Cerebellar nuclear complex (tissue), 1 donor: ENCODE measurements at places on chromosomes 6 and 20.
A peak's percentile ranks its signal among the peaks of the same experiment; 100 is the strongest.

DNA sequence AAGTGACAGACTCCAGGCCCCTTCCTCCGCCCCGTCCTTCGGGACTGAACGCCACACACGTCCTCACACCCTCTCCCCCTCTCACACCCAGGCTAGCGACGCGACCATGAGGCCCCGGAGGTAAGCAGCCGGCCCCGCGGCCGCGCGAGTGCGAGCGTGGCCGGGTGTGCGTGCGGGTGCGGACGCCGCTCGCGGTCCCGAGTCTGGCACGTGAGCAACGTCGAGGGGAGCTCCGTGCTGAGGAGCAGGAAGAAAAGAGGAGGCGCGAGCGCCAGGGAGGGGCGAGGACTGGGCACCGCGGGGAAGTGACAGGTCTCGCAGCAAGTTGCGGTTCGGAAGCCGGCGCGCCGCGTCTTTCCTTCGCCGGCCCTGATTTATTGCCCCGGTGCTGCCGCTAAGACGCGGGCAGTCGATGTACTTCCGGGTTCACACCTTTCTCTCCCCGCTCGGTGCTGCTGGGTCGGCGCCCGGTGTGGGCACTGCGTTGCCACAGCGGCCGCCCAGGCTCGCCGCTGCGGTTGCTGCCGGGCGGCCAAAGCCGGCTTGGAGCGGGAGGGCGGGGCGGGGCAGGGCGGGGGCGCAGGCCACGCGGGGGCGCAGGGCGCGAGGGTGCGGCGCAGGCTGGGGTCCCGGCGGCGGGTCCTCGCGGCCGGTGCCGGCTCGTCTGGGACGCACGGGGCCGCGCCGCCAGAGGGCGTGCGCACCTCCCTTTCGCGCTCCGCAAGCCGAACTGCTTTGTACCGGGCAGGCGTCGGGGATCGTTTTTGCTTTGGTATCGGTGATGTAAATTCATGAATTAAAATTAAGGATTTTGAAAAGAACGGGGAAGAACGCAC, 15.8 kb upstream of the LIN28B start:
- DNase-seq: no peak

DNA sequence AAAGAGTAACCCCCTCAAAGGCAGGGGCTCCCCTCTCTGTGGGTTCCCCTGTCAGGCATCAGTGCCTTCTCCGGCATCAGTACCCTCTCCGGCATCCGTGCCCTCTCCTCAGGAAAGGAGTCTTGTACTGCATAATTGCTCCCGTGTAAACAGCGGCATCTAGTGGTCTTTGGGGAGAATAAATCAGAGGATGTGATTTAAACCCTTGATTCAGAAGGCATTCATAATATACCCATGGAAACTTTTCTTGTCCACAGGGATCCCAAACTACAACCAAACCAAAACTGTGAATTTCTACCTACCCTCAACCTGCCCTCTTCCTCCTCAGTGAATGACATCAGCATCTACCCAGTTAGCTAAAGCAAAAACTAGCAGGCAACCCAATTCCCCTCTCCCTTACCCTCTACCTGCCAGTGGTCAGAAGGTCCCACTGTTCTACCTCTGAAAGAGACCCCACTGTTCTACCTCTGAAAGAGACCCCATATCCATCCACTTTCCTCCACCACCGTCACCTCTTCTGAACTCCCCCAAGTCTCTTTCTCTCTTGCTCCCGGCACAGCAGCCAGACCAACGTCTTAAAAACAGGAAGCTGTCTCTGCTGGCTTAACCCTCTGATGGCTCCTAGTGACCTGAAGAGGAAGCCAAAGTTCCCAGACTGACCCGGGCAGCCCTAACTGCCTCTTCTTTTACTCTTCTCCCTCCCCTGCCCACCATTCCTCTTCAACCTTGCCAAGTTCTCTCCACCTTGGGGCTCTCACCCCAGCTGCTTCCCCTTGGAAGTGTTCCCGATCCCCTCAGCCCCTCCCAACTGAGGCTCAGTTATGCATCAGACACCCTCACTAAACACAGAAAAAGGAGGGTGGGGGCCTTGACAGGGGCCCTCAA, 27.2 kb downstream of the UBE2V1 start:
- DNase-seq: peak; percentile 12

- no peak for DNase-seq
Observed at GRCh38 chr6:34696189-34696738, 303 bp downstream of the ILRUN start.

DNA sequence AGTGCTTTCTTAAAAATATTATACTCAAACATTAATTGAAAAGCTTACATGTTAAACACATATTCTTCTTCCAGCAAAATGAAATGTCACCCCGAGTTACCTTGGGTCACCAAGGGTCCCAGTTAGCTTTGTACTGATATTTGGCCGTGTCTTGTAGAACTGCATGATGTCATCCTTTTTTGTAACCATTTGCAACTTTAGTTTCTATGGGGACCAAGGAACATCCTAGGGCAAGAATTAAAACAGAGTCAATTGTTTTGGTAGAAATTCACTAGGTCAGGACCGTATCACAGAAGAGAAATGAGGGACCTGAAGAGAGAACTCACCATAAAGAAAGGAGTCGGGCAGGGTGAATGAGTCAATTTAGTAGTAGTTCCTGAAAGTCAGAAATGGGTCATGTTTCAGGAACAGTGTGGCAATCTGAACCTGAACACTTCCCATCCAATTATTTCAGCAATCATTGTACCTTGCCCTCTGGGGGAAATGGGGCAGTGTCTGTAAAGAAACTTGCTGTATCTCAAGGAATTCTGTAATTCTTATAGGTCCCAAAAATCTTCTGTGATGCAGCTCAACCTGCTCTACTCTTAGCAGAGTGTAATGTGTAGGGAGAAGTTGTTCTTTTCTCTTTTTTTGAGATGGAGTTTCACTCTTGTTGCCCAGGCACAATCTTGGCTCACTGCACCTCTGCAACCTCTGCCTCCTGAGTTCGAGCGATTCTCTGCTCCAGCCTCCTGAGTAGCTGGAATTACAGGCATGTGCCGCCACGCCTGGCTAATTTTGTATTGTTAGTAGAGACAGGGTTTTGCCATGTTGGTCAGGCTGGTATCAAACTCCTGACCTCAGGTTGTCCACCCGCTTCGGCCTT, 5.3 kb upstream of the AKAP7 start:
- DNase-seq: no peak

DNA sequence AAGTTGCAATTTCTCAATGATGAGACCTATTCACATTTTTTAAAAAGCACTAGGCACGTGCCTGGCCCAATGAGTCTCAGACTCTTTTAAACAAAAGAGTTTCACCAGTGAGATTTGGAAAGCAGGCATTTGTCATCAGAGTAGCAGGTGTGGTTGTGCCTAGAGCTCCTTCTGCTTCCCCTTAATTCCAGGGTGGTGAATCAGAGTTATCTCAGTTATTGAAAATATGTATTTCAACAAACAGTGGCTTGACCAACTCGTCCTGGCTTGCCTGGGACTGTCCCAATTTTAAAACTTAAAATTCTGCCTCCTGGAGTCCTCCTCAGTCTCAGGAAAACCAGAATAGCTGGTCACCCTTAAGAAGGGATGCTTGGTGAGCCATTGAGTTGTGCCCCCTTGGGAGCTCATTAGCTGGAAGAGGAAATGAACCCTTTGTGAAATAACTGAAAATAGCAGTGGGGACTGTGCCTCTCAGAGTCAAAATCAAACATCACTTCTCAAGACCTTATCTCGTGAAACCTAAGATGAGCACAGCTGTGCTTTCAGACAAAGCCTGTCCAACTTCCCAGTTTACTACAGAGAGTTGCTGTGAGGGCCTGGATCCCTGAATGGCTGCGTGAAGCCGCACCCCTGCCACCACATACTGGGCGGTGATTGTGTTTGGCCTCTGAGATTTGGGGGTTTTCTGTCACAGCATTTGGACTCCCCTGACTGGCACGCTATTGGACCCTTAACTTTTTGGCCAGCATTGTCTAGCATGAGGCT, 116.3 kb downstream of the ANKRD60 start:
- DNase-seq: no peak

DNA sequence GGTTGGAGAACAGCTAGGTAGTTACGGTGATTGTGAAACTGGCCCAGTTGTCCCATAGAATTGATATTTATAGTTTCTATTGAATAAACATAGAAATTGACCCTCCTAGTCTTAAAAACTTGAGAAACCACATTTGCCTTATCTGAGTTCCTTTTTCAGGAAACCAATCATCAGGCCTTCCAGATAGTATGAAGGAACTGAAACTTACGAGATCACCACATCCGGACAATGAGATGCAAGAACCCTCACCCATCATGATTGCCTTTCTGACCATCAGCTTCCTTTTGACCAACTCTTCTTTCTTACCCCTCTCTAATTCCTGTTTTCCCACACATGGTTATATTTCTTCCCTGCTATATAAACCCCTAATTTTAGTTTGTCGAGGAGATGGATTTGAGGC, 21.8 kb downstream of the SLC35F1 start:
- no peak for DNase-seq

DNA sequence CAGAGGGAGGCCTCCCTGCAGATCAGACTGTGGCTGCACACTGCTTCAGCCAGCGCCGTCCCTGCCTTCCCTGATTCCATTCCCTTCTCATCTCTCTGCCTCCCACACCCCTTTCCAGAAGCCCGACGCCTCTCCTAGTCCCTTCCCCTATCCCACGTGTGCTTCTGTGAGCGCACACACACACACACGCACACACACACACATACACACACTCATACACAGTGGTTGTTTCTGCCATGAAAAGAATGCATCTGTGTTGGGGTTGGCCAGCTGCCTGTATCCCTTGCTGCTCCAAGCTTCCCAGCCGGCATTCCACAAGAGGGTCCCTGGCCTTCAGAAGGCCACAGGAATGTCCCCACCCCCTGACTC, 51.7 kb downstream of the MOCS1 start:
- no peak for DNase-seq

GRCh38 chr6:33197431-33198048, 2.9 kb downstream of the RXRB start:
- DNase-seq: no peak

GRCh38 chr20:51789434-51789833, 12.9 kb downstream of the SALL4 start:
- no peak for DNase-seq

GRCh38 chr6:82365016-82365795, 1.6 kb downstream of the TPBG start:
- no peak for DNase-seq

DNA sequence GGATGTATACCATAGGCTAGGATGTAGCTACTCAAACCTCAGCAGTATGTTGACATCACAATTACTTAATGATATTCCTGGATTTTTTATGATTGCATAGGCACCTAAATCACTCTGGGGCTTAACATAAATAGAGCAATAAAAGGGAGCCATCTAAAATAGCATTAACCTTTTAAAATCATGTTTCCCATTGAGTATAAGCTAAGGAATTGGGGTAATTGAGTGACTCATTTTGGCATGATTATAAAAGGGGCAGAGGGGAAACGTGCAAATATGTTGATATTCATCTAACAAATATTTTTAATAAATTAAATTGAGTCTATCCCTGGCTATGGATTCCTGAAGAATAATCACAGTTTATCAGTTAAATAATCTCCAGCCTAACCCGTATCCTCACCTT, 74.0 kb upstream of the ADGRF1 start:
- DNase-seq: no peak

- no peak for DNase-seq
Observed at GRCh38 chr6:134281388-134281787, 36.5 kb downstream of the SGK1 start.

GRCh38 chr6:20929283-20929682, 395.0 kb downstream of the CDKAL1 start:
- DNase-seq: no peak

GRCh38 chr20:38833857-38834164, 28.3 kb downstream of the PPP1R16B start:
- DNase-seq: no peak
